ENCODE measurements at places on chromosomes 3 and 15.
A peak's percentile ranks its signal among the peaks of the same experiment; 100 is the strongest.

- DNase-seq: peak; percentile 26
- H3K4me1 ChIP-seq: peaks cover 41% of the 10 kb centered on the region
- peaks cover 15% of the 10 kb centered on the region for H3K36me3 ChIP-seq
- H3K4me3 ChIP-seq: peak overlapping the region; percentile 90
These were observed 959 bp downstream of the ZNF592 start for GRCh38 chr15:84749111-84749991.

GRCh38 chr3:64352639-64352992 lies 127.3 kb upstream of the PRICKLE2 start:
- H3K27ac ChIP-seq: peak overlapping the region; percentile 86
- peaks cover 41% of the 10 kb centered on the region for H3K4me1 ChIP-seq
- no peak overlapping the region for H3K4me3 ChIP-seq
- DNase-seq: no peak
- H3K27me3 ChIP-seq: no peaks in the 10 kb centered on the region
- peaks cover 5% of the 10 kb centered on the region for H3K36me3 ChIP-seq

- DNase-seq: no peak
- H3K4me3 ChIP-seq: peak overlapping the region; percentile 95
- H3K27me3 ChIP-seq: no peaks in the 10 kb centered on the region
- H3K4me1 ChIP-seq: peaks cover 23% of the 10 kb centered on the region
These were observed 2.9 kb downstream of the HDDC3 start for GRCh38 chr15:90929246-90930019.

- H3K4me1 ChIP-seq: peaks cover 6% of the 10 kb centered on the region
- no peak overlapping the region for H3K27ac ChIP-seq
- no peaks in the 10 kb centered on the region for H3K27me3 ChIP-seq
- no peaks in the 10 kb centered on the region for H3K36me3 ChIP-seq
These were observed 372.8 kb downstream of the CTNNB1 start for GRCh38 chr3:41572092-41572491.

- H3K27ac ChIP-seq: no peak overlapping the region
- no peak overlapping the region for H3K4me3 ChIP-seq
- no peaks in the 10 kb centered on the region for H3K36me3 ChIP-seq
- no peaks in the 10 kb centered on the region for H3K27me3 ChIP-seq
- H3K4me1 ChIP-seq: no peaks in the 10 kb centered on the region
These were observed 34.9 kb downstream of the COL6A5 start for GRCh38 chr3:130380398-130380797.

- no peaks in the 10 kb centered on the region for H3K27me3 ChIP-seq
- DNase-seq: no peak
- H3K36me3 ChIP-seq: no peaks in the 10 kb centered on the region
- H3K4me1 ChIP-seq: peaks cover 8% of the 10 kb centered on the region
These were observed 48.6 kb downstream of the FOXL2 start for GRCh38 chr3:138898301-138898700.

DNA sequence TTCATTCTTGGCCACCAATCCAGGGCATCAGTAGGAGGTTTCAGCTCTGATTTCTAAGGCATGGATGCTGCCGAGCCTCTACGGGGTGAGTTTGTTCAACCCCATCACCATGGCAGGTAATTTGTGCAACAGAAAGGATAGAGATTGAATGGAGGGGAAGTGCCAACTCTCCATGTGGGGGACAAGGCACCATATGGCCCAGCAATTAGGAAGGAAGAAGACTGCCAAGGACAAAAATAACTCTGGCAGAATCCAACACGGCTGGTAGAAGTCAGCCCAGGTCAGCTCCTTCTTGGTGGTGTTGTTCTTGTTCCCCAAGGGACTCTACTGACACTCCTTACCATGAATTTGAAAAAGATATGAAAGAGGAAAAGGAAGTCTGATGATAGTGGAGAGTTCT lies 503.9 kb downstream of the MAGI1 start:
- H3K4me3 ChIP-seq: no peak overlapping the region
- DNase-seq: no peak
- H3K27me3 ChIP-seq: peaks cover 10% of the 10 kb centered on the region
- no peaks in the 10 kb centered on the region for H3K4me1 ChIP-seq
- H3K27ac ChIP-seq: no peak overlapping the region

DNA sequence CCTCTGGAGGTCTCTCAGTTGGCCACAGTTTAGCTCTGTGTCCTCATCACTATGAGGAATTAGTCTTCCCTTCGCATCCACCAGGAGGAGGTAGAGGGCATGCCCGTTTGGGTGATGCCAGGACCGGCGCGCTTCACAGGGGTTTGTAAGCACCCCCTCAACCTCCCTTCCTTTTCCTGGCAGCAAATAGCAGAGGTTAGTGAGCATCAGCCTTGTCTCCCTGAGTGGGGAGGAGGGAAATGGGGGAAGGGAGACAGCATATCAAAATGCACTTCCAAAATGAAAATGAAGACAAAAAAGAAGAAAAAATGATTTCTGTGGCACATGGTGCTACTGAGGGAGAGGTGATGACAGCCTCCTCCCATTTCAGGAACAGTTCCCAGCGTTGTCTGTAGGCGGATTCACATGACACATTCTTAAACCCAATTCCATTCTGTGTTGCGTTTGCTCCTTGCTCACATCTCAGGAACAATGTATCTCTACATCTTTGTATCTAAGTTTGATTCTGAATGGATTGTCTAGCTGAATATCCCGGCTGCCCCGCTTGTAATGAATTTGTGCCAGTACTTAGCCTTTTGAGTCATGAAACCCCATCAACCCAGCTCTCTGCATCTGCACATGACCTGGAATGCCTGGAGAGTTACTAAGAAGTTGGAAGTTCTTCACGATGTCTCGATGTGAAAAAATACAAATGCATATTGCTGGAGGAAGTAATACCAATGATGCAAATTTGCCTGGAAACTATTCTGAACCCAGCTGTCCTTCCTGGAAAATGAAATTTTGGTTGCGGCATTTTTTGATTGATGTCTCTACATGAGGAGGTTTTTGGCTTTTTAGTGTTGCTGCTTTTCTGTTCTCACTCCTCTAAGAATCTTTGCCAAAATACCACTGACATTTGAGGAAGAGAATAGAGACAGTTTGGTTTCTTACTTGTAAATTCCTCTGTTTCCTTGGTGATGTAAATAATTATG lies 45.2 kb downstream of the TYRO3 start:
- peak; percentile 81 for DNase-seq
- peaks cover 16% of the 10 kb centered on the region for H3K4me1 ChIP-seq
- no peaks in the 10 kb centered on the region for H3K27me3 ChIP-seq
- H3K4me3 ChIP-seq: peak overlapping the region; percentile 69
- no peaks in the 10 kb centered on the region for H3K36me3 ChIP-seq

DNA sequence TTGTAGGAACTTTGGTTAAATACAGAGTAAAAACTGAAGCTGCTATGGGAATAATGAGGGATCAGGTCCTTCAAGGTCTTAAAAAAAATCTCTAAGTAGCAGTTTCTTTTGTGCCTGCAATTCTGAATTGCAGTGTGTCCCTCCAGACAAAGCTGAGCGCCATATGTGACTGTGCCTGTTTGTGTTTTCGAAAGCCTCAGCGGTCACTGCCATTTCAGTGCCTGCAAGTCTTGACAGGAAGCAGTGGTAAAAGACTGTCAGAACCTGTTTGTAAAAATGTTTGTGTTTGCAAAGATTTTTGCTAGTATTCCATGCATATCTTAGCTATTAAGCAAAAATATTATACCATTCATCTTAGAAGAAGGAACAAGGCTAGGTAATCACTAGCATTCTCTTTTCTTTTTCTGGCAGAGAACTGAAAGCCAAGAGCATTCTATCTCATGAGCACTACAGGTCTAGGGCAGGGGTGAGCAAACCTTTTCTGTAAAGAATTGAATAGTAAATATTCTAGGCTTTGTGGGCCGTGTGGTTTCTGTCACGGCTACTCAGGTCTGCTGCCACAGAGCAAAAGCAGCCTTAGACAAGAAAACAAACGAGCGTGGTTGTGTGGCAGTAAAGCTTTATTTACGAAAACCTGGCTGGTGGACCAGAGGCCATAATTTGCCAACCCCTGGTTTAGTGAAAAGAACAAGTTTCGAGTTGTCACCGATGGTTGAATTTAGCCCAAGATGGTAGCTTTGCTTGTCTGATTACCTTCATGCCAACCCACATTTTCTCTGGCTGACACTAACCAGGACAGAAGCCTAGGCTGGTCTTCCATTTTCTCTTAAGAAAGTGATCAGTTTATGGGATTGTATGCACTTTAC lies 134.4 kb downstream of the CACNA1D start:
- peaks cover 6% of the 10 kb centered on the region for H3K36me3 ChIP-seq
- no peak for DNase-seq
- peaks cover 27% of the 10 kb centered on the region for H3K27me3 ChIP-seq
- H3K4me1 ChIP-seq: no peaks in the 10 kb centered on the region
- no peak overlapping the region for H3K27ac ChIP-seq
